ENCODE measurements at places on chromosomes 2 and 18.

GRCh38 chr18:57846258-57846657 lies 43.1 kb upstream of the ATP8B1 start:
- no peak for DNase-seq

DNA sequence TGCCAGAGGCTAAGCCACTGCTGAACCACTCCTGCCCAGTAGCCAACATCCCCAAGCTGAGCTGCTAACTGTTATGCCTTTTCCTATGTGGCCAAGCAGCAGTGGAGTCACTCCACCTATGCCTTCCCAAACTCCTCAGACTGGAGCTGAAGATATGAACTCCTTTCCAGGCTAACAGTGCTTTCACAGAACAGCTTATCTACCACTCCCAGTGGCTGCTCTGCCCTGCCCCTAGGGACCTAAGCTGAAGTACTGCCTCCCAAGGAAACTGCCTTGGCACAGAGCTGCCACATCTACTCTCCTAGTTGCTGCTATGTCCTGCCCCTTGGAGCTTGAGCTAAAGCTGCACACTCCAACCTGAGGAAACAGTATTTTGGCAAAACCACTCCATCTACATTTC lies 275.9 kb downstream of the RBM43 start:
- DNase-seq, result no peak

DNA sequence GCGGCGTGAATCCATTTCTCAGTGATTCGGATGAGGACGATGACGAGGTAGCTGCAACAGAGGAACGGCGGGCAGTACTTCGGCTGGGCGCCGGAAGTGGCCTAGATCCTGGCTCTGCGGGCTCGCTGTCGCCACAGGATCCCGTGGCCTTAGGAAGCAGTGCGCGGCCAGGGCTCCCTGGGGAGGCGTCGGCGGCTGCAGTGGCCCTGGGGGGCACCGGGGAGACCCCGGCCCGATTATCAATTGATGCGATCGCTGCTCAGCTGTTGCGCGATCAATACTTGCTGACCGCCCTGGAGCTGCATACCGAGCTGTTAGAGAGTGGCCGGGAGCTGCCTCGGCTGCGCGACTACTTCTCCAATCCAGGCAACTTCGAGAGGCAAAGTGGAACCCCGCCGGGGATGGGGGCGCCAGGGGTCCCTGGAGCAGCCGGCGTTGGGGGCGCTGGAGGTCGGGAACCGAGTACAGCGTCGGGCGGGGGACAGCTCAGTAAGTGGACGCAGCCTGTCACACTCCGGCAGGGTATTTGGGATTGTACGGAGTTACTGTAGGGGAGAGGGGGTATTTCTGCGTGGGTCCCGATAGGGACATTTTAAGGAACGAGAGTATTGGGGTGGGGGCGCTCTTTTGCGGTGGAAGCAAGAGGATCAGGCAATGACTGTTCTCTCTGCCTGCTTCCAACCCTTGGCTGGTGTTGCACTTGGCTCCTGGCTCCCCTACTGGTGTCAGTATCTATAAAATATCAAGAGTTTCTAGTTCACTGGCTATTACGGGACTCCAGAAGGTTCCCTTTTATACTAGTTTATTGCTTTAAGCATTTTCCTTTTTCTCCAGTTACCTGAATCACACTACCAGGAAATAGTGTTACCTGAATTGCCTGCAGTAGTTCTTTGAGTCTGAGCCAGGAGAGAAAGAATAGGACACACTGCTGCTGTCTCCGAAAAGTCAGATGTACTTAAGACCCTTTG lies 772 bp downstream of the RELCH start:
- peak; percentile 53 for DNase-seq

GRCh38 chr18:24488824-24489493 lies 28.5 kb downstream of the HRH4 start:
- DNase-seq, result peak; percentile 57

Measured in HAP-1 (cell line).